Epithelial cell of esophagus (primary cell): ENCODE measurements at places on chromosomes 4 and X.
A peak's percentile ranks its signal among the peaks of the same experiment; 100 is the strongest.

DNA sequence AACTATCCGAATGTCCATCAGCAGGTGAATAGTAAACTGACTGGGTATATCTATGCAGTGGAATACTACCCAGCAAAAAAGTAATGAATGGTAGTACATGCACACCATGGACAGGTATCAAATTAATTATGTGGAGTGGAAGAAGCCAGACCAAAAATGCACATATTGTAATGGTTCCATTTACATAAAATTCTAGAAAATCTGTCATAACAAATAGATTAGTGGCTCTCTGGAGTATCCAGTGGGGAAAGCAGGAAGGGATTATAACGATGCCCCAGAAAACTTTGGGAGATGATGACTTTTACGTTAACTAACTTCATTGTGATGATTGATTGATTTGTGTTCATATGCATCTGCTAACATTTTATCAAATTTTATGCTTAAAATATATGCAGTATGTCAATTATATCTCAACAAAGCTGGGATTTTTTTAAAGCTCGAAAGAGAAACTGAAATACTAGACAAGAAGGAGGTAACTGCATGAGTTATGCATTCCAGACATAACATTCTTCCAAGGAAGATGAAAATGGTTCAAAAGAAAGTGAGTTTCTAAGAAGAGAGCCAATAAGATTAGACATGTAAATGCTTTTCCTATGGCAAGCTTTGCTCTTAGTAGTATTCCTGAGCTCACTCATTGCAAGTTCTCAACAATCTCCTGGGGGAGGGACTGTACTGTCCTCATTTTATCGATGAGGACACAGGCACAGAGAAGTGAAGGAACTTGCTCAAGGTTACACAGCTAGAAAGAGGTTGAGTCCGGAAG lies 58.6 kb upstream of the MSX1 start:
- DNase-seq, result no peak

DNA sequence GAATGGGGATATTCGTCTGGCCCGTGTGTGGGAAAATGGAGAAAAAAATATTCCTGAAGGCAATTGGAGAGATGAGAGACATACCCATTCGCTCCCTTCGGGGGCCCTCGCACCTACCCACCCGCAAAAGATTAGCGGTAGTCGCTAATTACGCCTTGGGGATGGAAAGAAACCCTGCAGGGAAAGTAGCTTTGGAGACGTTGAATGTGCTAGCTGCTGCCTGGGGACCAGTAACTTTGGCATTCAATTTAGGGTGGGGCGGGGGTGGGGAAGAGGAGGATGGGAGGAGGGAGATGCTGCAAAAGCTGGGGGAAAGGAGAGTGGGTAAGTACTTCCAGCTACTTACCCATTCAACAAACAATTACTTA lies 407 bp upstream of the ZC4H2 start:
- no peak for DNase-seq

- peak; percentile 61 for DNase-seq
These were observed 51.7 kb upstream of the CHRDL1 start for GRCh38 chrX:110847334-110847733.

DNA sequence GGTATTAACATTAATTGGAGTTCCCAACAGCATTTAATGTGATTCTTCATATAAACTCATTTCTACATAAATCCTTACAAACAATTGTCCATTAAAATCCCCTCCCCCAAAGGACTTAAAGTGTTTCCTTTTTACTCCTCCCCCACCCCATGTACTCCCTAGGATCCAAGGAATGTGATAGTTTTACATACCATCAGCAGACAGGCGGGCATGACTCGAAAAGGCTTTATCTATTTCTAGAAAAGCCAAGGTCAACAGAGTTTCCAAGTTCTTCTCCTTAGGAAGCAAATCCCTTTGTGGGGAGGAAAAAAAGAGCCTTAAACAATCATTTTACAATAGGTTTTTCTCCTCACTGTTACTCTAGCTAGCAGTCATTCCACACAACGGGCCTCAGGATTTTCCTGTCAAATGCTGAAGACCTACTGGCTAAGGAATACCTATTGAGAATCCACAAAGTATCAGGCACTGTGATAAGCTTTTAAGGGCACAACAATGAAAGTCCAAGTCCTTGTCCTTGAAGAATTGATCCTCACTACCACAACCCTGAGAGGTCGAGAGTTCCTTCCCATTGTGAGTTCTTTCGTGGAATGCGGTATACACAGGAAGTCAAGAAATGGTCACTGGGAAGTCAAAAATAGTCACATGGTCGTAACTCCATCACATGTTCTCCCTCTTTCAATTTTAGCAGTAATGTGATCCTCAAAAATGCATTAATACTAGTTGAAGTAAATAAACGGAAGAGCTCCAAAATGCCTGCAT lies 7.2 kb downstream of the PPM1K start:
- no peak for DNase-seq

DNA sequence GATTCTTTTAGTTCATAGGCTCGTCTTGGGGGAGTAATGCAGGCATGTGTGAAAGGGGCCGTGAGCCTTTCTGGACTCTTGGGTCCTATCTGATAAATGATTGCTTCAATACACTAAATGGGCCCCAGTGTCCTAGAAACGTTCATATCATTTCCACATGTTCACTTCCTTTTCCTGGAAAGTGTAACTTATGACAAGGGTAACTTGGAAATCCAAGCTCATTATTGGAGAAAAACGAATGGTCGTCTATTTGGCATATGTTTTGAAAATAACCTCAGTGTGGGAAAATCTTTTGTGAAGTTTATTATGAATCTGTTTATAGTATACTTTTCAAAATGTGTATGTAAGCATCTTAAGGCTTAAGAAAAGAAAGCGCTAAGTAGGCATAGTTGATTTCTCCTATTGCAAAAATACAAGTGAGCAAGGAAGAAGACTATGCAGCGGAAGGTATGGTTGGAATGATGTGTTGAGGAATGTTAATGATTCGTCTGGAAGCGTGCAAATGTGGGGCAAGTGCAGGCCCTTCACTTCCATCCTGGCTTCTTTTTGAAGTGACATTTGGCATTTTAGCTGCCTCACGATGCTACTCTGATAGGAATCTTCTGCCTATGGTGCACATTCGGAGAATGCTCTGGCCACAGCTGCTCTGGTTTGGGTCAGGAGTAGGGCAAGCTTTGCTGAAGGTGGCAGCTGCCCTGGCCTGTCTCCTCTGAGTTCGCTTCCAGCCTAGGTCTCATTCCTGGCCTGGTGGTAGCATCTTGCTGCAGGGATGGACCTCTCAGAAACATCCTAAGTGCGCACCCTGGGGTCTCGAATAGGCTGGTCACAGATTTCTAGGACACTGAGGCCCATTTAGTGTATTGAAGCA lies 49.5 kb upstream of the STOX2 start:
- no peak for DNase-seq

DNA sequence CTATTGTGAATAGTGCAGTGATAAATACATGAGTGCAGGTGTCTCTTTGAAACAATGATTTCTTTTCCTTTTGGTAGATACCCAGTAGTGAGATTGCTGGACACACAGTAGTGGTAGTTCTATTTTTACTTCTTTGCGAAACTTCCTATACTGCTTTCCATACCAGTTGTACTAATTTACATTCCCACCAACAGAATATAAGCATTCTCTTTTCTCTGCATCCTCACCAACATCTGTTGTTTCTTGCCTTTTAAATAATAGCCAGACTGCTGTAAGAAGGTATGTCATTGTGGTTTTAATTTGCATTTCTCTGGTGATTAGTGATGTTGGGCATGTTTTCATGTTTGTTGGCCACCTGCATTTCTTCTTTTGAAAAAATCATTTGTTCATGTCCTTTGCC lies 105.9 kb downstream of the COL4A6 start:
- no peak for DNase-seq

DNA sequence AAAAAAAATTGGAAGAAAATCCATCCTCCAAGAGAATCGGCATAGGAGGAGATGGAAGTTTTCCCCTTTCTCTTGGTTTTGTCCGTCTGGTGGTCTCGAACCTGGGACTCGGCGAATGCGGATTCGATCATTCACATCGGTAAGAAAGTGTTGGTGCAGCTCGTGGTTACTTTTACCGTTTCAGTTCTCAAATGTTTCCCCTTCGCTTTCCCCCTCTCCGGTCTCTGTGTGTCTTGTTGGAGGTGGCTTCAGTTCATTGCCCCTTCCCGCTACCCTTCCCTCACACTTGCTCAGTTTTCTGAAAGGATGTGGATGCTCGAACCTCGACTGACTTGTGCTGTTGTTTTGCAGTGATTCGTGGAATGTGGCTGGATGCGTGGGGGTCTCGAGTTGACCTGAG lies 840 bp downstream of the GRID2 start:
- DNase-seq, result peak; percentile 1

GRCh38 chr4:6367371-6367851 lies 97.8 kb downstream of the WFS1 start:
- DNase-seq, result no peak

- DNase-seq, result peak; percentile 68
These were observed 72.9 kb downstream of the WDR19 start for GRCh38 chr4:39255266-39255665.

- no peak for DNase-seq
These were observed 262.3 kb downstream of the ARHGAP24 start for GRCh38 chr4:85737254-85737653.

GRCh38 chr4:57194068-57194611 lies 84.0 kb upstream of the IGFBP7 start:
- no peak for DNase-seq

DNA sequence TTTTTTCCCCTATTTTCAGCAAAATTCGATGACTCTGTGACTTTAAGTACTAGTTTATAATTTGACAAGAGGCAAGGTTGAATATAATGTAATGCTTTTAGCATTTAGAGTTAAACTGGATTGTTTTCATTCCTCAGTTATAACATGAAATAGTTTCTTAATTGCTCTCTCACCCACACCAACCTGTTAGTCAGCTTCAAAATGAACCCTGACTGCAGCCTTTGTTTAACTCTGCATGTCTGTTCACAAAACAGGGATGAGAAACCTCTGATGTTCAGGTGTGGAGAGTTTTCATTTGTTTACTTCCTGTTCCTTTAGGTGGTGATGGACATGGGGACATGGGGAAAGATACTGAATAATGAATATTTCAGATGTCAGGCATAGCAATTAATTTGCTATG lies 49.9 kb upstream of the MND1 start:
- peak; percentile 91 for DNase-seq

DNA sequence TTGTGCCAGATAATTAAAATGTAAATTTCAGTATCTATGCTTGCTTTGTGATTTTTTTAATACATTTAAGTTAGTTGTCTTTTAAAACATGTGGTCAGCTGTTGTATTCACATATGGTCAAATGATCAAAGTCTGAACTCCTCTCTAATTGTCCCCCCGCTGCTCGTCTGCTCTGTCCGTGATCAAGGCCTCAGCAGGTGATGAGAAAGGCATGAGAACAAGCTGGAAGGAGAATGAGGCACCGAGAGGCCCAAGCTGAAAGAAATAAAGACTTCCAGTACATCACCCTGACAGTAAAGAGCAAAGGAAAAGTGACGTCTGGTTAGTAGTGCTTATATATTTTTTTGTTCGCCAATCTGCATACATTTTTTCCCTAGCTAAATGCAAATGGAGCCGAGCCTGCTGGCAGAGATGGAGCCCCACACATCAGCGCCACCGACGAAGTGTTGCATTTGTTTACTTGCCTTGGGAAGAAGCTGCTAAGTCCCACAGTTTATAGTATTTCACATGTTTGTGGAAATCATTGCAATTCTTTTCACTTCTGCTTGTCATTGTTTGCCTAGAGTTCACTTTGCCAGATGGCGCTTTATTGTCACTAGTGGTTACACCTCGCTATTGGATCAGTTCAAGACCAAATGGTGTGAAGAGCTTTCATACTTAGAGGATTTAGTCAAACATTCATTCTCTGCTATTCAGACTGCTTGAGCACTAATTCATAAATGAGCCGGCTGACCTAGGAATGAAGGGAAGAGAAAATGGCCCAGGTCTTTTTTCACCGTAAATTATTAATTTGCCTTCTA lies 181.5 kb downstream of the ZIC3 start:
- no peak for DNase-seq

GRCh38 chrX:17634542-17635207 lies 102.6 kb upstream of the SCML1 start:
- DNase-seq, result no peak

DNA sequence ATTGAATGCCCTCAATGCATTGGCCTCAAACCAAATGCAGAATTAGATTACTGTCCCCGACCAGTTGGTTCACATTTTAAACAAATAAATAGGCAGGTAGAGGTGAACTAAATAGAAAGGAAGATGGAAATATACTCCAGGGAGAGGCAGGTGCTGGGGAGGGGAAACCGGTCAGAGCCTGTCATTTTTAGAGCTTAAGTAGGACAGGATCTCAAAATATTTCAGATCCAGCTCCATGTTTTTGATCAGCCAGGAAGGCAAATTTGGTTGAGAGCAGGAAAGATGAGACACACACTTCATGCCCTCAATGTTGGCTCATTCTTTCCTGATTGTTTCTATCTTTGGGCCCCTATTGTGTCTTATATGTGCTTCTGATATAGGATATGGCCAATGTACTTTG lies 206.7 kb downstream of the SHROOM3 start:
- DNase-seq, result no peak

DNA sequence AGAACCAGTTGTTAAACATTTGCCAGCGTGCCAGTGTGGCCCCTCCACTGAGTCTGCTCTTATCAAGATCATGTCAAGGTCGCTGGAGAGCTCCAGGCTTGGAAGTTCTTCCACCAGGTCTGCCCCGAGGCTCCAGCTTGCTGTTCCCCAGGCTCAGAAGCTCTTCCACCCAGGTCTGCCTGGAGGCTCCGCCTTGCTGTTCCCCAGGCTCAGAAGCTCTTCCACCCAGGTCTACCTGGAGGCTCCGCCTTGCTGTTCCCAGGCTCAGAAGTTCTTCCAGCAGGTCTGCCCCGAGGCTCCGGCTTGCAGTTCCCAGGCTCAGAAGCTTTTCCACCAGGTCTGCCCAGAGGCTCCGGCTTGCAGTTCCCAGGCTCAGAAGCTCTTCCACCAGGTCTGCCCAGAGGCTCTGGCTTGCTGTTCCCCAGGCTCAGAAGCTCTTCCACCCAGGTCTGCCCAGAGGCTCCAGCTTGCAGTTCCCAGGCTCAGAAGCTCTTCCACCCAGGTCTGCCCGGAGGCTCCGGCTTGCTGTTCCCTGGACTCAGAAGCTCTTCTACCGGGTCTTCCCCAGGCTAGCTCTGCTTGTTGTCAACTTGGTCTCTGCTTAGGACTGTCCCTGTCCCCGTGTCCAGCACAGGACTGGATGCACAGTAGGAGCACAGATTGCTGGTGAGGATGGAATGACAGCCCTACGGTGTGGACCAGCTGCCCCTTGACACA lies 54.4 kb downstream of the HMX1 start:
- DNase-seq, result no peak

DNA sequence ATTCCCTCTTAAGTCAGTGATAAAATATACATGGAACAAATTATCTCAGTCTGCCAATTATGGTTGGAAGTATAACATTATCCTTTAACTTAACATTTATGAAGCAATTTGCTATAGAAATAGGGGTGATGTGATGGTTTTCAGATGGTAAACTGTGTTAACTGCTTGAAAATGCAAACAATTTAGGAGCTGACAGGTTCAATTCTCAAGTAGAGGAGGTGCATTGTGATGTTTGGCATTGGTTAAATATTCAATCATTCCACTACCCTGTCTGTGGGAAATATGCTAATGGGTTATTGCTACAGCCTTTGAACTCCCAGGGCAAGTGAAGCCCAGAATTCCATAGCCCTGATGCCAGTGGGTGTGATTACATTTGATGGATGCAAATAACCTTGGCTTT lies 243.4 kb upstream of the GK2 start:
- DNase-seq, result peak; percentile 17
